ENCODE measurements at places on chromosomes 6 and 20.

DNA sequence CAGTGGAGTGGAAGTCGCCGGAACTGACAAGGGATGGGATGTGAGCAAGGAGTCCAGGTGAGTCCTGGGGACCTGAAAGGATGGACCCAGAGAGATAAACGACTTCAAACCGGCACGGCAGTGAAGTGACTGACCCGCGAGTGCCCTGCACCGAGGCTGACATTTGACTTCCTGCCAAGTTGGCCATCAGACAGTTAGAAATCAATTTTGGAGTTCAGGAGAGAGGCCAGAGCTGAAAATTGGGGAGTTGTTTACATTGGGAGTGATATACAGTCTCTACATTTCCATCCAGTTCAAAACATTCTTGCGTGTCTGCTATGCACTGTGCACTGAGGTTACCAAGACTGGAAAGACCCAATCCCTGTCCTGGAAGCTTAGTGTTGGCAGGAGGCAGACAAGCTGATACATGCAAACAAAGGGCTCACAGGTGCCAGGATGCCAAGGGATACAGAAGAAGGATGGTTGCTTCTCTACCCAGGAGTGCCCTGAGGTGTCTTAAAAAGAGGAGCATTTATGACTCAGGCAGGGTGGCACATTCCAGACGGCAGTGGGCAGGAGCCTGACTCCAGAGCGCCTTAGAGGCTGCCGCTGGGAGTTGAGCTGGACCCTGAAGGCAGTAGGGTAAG lies 186.6 kb downstream of the MTHFD1L start:
- no peaks in the 10 kb centered on the region for H3K4me1 ChIP-seq
- H3K4me3 ChIP-seq = no peak overlapping the region
- no peaks in the 10 kb centered on the region for H3K27me3 ChIP-seq
- H3K36me3 ChIP-seq = peaks cover 9% of the 10 kb centered on the region

DNA sequence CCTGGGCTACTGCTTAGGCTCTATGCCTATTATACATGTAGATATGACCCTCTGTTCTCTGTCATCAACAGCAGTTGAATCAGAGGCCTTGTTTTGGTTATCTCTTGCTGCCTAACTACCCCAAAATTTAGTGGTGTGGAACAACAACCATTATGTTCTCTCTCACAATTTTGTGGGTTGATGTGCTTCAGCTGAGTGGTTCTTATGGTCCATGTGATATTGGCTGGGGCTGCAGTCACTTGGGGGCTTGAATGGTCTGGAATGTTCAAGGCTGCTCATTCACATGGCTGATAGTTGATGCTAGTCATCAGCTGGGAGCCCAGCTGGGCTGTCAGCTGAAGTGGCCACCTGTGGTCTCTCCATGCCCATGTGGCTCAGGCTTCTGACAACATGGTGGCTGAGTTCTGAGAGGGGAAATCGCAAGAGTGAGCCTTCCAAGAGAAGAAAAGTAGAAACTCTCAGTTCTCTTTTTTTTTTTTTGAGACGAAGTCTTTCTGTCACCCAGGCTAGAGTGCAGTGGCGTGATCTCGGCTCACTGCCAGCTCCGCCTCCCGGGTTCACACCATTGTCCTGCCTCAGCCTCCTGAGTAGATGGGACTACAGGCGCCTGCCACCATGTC lies 47.8 kb downstream of the SHLD1 start:
- H3K27ac ChIP-seq = no peak overlapping the region
- H3K4me3 ChIP-seq = no peak overlapping the region
- H3K27me3 ChIP-seq = no peaks in the 10 kb centered on the region
- H3K36me3 ChIP-seq = no peaks in the 10 kb centered on the region
- no peaks in the 10 kb centered on the region for H3K4me1 ChIP-seq
- no peak for DNase-seq

DNA sequence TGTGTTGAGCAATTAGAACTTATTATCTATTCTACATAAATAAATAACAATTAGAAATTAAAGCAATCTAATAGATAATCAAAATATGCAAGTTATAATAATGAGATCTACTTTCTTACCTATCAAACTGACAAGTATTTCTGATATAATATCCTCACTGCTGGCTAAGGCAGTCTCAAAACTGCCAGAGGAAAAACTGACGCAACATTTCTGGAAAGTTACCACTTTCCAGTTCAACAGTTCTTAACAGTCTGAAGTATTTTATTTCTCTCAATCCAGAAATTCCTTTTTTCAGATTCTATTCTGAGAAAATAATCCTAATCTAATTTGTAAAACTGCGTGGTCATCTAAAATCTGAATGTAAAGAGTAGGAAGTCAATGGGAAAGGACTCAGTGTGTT lies 121.0 kb downstream of the TRDN start:
- H3K27me3 ChIP-seq = no peaks in the 10 kb centered on the region
- H3K36me3 ChIP-seq = no peaks in the 10 kb centered on the region
- no peak overlapping the region for H3K27ac ChIP-seq
- no peak for DNase-seq
- no peak overlapping the region for H3K4me3 ChIP-seq
- H3K4me1 ChIP-seq = no peaks in the 10 kb centered on the region

DNA sequence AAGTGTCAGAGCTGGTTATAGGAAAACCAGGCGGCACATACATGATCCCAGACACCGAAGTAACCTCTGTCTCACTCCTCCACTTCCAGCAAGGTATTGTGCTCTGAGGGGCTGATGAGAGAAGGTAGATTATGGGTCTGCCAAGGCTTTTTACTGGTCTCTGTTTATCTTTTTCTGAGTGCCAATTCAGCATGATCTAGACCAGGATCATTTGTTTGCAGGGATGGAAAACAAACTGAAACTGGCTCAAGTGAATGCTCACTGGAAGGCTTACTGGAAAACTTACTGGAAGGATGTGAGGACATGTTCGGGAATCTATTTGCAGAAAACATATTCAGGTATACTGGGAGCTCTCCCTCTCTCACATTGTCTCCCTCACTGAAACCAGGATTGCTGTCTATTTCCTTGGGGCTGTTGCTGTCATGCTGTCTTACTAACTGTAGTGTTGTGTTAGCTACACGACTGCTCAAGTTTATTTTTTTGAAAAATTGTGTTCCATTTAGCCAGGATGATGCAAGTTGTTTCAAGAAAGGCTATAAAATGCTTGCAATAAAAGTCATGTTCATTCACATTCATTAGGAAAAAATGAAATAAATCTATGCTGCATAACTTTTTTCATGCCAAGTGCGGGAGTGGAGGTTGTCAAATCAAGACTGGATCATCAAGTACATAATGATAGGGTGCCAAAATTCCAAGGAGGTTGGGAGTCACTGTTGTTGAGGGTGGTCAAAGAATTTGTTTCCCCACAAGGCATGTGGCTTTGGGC lies 37.0 kb downstream of the KLHL31 start:
- H3K27ac ChIP-seq = no peak overlapping the region
- no peaks in the 10 kb centered on the region for H3K36me3 ChIP-seq
- no peak for DNase-seq

GRCh38 chr6:106527979-106528378 lies 101.3 kb downstream of the RTN4IP1 start:
- no peak overlapping the region for H3K27ac ChIP-seq
- H3K36me3 ChIP-seq = no peaks in the 10 kb centered on the region
- no peak for DNase-seq
- no peaks in the 10 kb centered on the region for H3K4me1 ChIP-seq

DNA sequence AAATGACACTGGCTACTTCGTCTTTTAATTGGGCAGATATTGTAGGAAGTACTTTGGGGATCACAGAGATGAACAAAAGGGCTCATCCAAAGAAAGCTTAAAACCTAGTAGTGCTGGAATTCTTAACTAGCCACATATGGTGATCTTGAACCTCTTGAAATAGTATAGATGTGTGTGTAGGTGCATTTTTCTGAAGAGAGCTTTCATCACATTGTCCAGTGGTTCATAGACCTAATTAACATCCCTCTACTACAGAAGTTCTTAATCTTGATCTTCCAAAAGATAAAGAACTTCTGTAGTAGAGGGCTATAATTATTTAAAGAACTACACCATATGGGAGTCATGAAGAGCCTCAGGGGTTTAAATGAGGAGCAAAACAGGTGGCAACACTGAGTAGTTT lies 2.3 kb upstream of the PRIM2 start:
- DNase-seq = no peak
- peaks cover 2% of the 10 kb centered on the region for H3K4me1 ChIP-seq
- H3K27ac ChIP-seq = no peak overlapping the region
- H3K4me3 ChIP-seq = no peak overlapping the region
- peaks cover 10% of the 10 kb centered on the region for H3K36me3 ChIP-seq

DNA sequence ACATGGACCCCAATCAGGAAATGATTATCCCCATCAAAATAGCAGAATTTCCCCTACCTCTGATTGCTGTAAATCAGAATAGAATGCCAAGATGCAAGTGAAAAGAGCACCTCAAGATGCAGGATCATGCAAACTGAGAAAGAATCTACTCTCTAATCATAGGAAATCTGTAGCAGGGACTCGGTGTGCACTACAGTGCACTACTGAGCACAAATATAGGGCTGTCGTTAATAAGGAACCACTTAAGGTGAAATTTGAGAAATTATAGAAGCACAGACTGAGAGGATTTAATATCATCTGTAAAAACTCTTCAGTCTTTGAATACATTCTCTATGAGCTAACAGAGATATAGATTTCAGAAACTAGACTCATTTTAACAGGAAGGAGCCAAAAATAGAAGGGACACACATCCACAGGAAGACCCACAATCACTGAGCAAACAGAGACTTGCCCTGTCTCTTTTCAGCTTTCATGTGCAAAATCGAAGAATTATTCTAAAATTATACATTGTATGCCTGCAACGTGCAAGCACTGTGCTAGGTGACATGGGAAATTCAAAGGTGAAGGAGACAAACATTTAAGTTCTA lies 278.3 kb downstream of the HIVEP2 start:
- no peak overlapping the region for H3K4me3 ChIP-seq
- H3K4me1 ChIP-seq = no peaks in the 10 kb centered on the region
- H3K36me3 ChIP-seq = no peaks in the 10 kb centered on the region
- H3K27ac ChIP-seq = no peak overlapping the region
- DNase-seq = no peak
- H3K27me3 ChIP-seq = no peaks in the 10 kb centered on the region

DNA sequence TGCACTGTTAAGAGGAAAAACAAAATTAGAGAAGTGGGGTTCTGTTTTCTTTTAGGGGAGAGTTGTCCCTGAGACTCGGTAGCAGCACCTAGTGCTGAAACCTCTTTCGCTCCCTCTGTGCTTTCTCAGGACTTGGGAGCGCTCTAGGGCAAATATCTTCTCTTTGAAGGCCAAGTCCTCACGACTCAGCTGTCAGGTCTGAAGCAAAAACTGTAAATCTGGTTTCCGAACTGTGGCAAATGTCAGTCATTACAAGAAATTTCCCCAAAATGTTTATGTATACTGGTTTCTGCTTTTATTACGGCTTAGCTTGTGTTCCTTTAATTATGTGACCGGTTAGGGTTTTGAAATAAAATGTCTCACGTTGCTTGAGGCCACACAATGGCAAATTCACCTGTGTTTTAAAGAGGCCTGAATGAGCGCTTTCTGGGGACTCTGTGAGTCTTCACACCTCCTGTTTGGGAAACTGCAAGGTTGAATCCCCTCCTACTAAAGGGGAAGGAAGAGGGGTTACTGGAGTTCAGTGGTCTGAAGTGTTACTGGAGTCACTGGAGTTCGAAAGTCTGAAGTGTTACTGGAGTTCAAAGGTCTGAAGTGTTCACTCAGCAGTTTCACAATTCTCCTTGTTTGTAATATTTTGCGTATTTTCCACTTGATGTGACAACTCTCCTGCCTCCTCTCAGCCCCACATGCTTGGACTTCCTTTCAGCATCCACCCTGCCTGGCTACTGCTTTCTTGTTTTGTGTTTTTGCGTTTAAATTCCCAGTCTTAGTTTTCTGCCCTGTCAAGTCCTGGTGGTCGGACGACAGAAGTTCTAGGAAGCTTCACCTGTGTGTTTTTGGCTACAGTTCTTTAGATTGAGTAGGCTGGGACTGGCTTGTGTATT lies 1.6 kb downstream of the SMPDL3A start:
- no peaks in the 10 kb centered on the region for H3K4me1 ChIP-seq
- peak overlapping the region; percentile 72 for H3K4me3 ChIP-seq
- no peaks in the 10 kb centered on the region for H3K27me3 ChIP-seq

DNA sequence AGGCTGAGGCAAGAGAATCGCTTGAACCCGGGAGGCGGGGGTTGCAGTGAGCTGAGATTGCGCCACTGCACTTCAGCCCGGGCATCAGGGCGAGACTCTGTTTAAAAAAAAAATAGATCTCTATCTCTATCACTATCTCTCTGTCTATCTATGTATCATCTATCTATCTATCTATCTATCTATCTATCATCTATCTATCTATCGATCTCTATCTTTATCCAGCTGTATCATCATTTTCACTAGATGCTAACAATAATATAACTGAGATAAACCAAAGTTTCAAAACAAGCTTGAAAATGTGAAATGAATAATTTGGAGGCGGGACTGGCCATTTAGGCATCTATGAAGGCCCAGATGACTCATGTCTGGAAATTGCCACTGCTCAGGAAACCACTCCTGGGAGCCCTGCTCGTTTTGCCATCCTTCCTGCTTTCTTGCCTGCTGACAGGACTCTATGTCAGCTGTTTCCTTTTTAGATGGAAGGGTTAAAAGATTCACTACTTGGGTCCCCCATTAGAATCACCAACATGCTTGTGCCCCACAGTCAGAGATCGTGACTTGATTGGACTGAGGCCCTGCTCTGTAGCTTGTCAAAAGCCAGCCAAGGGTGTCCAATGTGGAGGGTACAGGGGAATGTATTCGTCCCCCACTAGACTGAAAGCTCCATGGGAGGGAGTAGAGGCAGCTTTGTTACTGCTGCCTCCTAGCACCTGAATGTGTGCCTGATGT lies 61.7 kb downstream of the UTRN start:
- peak; percentile 34 for DNase-seq
- H3K27ac ChIP-seq = peak overlapping the region; percentile 33
- H3K36me3 ChIP-seq = no peaks in the 10 kb centered on the region
- no peaks in the 10 kb centered on the region for H3K27me3 ChIP-seq

DNA sequence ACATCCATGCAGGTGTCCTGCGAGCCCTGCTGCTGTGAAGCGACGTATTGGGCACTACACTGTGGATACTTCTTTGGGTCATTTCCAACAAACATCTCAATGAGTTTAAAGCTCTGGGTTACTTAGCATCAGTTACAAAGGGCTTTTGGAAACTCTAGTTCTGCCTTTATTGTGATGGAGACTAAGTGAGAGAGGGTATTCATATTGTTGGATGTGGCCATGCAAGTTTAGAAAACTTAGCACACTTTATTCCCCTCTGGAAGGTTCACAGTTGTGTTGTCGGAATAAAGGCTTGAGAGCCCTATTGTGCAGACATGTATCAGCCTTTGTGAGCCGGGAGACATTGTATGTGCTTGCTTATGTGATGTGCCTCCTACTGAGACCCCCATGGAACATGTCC lies 22.1 kb downstream of the DUSP22 start:
- no peaks in the 10 kb centered on the region for H3K4me1 ChIP-seq
- H3K27me3 ChIP-seq = no peaks in the 10 kb centered on the region
- no peak for DNase-seq
- H3K4me3 ChIP-seq = no peak overlapping the region
